ENCODE measurements at places on chromosomes 16 and 17.
A peak's percentile ranks its signal among the peaks of the same experiment; 100 is the strongest.

- DNase-seq = no peak
Observed at GRCh38 chr17:17758941-17759563, 77.7 kb downstream of the SREBF1 start.

GRCh38 chr16:86080131-86080875, 181.3 kb downstream of the IRF8 start:
- DNase-seq = no peak

GRCh38 chr17:70353408-70354092, 184.2 kb downstream of the KCNJ2 start:
- DNase-seq = no peak

DNA sequence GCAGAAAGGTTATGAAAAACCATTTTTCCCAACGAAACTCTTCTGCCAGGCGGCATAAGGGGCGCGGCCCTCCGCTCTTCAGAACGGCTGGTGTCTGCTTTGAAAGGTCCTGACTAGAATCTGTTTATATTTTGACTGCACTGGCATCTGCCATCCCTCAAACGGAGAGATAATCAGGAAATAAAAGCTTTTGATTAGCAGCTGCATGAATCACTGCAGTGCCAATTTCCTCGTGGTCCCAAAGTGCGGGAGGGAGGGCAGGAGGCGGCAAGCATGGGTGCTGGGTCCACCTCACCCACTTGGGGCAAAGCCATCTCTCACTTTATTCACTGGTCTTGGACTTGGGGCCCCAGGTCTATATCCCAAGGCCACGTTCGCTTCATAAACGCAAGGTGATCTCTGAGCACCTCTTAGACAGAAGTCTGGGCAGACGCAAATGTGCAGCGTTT, 49.7 kb downstream of the TBC1D16 start:
- DNase-seq = no peak

- DNase-seq = no peak
Observed at GRCh38 chr16:11213799-11214198, 42.2 kb downstream of the SOCS1 start.

- DNase-seq = no peak
Observed at GRCh38 chr16:13528691-13529090, 391.3 kb upstream of the ERCC4 start.

- DNase-seq = no peak
Observed at GRCh38 chr16:23279721-23280153, 22.4 kb upstream of the SCNN1B start.

DNA sequence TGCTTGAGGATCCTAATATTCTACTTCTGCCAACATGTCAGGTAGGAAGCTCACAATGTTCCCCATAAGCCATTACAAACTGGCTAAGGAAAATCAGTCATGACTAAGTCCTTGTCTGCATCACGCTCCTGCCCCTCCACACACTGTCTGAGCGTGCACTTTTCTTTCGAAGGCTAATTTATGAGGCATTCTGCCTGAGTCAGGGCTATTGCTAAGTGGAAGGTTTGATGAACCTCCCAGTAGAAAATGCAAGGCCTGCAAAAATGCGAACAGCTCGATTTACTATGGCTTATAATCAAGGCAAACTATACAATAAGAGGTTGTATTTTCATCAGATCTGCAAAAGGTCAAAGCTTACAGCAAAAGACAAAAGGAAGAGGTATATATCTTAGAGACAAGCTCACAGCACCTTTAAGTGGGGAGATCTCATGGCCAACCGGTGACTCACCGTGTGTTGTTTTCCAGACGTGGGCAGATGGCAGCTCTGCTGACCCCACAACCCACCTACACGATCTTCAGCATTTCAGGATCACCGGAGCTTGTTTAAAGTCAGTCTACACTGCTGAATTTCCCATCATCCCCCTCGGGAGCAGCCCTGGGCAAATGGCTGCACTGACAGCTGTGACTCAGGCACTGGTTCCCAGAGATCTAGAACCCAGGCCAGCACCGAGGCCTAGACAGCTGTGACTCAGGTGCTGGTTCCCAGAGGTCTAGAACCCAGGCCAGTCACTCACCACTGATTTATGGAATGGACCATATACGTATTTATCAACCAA, 26.1 kb downstream of the MEAK7 start:
- no peak for DNase-seq

DNA sequence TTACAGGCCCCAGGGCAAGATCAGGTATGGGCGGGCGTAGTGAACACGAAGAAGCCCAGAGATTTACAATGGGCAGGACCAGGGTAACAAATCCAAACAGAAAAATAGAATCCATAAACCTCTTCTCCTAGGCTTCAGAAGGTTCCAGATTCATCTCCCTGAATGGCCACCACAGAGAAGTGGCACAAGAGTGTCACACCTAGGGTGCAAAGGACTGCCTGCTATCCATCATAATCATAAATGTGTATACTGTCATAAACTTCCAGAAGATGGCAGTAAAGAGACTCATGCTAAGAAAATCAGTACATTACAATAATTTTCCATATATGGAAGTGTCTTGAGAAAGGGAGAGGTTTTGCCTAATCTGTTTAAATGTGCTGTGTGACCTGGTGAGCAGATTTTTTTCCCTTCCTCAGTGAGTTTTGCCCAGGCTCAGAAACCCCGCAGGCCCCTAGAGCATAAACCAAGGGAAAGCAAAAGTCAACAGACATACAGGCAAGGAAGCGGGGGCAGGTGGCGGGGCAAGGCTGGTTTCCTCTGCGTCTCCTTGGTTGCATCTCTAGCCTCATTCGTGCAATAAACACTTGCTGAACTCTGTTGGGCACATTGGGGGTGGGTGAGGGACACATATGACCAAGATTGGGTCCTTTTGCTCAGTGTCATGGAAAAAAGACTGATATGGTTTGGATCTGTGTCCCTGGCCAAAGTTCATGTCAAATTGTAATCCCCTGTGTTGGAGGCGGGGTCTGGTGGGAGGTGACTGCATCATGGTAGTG, 92.0 kb upstream of the CDH5 start:
- DNase-seq = no peak

DNA sequence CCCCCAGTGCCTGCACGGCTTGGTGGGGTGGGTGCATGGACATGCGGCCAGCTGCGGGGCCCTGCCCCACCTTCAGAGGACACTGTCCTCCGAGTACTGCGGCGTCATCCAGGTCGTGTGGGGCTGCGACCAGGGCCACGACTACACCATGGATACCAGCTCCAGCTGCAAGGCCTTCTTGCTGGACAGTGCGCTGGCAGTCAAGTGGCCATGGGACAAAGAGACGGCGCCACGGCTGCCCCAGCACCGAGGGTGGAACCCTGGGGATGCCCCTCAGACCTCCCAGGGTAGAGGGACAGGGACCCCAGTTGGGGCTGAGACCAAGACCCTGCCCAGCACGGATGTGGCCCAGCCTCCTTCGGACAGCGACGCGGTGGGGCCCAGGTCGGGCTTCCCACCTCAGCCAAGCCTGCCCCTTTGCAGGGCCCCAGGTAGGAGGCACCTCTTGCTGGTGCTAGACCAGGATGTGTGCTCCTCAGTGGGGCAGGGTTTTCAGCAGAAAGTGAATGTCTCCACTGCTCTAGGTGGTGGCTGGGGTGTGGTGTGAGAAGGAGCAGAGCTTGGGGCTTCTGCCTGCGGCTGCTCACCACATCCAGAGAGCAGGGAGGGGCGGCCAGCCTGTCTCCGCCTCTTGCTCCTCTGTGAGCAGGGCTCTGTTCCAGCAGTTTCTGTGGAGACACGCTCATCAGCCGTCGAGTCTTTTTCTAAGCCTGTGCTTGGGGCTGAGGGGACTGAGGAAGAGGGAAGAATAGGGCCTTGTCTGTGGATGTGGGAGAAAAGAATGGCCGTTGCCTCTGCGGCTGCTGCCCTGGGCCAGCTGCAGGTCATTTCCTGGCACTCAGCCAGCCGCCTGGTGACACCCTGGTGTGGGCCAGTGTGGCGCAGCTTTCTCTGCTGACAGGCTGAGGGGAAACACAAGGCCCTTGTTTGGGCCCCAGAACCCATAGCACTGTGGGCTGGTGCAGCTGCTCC, 2.2 kb downstream of the ZNF276 start:
- no peak for DNase-seq

- DNase-seq = no peak
Observed at GRCh38 chr16:89330177-89330856, 112.8 kb downstream of the ZNF778 start.

DNA sequence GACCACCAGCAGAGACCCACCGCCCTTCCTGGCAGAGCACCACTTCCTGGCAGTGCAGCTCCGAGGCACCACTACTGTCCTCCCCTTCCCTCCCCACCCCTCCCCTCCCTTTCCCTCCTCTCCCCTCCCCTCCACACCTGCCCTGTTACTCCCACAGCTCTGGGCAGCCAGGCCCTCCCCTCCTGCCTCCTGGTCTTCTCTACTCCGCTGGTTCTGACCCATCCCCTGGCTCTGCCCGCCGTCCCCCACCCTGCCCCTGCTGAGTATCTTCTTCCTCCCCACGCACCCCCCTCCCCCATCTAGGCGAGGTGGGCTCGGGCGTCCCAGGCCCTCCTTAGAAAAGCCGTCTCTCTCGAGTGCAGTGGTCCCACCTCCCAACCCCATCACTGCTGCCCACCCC, 77.7 kb downstream of the AMFR start:
- no peak for DNase-seq

- no peak for DNase-seq
Observed at GRCh38 chr17:80070375-80071115, 30.8 kb upstream of the GAA start.

DNA sequence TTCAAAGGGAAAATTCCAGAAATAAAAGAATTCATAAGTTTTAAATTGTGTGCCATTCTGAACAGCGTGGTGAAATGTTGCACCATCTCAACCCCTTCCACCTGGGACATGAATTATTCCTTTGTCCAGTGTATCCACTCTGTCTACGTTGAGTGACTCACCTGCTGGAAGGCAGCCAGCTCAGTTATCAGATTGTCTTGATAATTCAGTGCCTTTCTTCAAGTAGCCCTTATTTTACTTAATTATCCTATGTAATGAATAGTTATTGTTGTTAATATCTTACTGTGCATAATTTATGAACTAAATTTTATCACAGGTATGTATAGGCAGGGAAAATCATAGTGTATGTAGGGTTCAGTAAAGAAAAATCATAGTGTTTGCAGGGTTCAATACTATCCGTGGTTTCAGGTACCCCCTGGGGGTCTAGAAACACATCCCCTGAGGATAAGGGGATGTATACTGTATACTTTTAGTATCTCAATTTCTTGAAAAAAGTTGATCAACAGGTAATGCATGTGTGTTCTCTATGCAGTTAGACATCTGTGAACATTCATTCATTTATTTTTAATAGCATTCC, 7.7 kb upstream of the PCTP start:
- DNase-seq = no peak

- peak; percentile 88 for DNase-seq
Observed at GRCh38 chr17:2416010-2416734, 15.3 kb upstream of the MNT start.

DNA sequence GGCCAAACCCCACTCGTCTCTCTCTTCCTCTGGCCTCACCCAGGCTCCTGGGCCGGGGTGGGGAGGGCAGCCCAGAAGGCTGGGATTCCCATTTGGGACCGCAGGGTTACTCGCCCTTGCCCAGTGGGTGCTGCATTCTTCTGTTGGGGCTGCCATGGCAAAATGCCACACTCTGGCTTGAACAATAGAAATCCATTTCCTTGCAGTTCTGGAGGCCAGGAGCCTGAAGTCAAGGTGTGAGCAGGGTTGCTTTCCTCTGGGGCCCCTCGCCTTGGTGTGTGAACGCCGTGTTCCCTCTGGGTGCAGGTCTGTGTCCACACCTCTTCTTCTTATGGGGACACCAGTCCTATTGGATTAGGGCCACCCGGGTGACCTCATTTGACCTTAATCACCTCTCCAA, 105.8 kb upstream of the GSE1 start:
- no peak for DNase-seq

GRCh38 chr17:73337330-73337710, 25.5 kb upstream of the CDC42EP4 start:
- no peak for DNase-seq

DNA sequence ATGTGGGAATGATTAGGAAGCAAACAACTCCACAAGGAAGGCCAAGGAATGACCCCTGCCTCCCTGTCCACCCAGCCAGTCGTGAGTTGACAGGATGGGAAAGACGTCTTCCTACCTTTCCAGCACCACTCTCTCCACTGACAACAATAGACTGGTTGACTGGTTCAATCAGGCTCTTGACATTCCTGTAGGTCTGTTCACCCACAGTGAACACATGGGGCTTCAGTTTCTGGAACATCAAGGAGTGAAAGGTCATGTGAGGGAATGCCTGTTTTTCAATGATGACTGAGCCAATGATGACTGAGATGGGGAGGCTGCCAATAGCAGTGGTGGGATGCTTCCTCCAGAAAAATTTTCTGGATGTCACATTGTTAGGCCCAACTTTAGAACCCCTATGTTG, 9.6 kb downstream of the MYO19 start:
- no peak for DNase-seq

DNA sequence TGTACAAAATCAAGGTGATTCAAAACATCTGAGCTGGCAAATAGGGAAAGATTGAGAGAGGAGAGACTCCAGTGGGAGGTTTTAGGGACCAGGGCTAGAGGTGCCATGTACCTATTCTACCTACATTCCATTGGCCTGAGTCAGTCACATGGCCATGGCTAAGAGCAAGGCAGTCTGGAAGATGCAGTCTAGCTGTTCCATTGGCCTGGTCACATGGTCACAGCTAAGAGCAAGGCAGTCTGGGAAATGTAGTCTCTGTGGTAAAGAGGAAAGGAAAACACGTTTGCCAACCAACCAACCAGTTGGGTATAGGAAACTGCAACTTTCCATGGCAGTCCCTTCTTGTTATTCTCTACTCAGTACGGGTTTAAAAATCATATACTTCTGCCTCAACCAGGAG, 369.1 kb downstream of the XYLT1 start:
- no peak for DNase-seq

GRCh38 chr16:67174706-67175231, 4.4 kb downstream of the NOL3 start:
- no peak for DNase-seq

GRCh38 chr16:30724641-30725417, 23.4 kb upstream of the PHKG2 start:
- DNase-seq = no peak

DNA sequence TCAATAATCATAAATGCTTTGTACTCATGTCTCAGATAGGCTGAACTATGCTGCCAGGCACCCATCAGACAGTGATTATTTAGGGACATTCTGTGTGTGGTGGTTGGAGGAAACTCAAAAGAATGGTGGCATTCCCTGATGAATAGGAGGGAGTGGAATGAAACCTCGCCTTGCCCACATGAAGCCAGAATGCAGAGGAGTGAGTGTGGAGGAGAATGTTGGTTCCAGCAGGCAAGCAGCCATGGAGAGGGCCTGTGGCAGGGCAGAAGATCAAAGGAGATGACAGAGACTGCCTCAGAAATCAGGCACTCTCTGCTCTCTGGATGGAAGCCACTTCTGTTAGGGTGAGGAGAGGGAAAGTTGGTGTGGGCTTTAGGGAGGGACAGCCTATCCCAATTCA, 22.5 kb downstream of the KCTD19 start:
- DNase-seq = no peak

GRCh38 chr17:3889325-3890012, 3.4 kb downstream of the CAMKK1 start:
- no peak for DNase-seq

- no peak for DNase-seq
Observed at GRCh38 chr17:6327007-6327406, 107.9 kb downstream of the AIPL1 start.
